ENCODE measurements at places on chromosomes 13 and 19.

- DNase-seq, result no peak
Observed at GRCh38 chr13:21960108-21960507, 289.2 kb downstream of the FGF9 start.

- no peak for DNase-seq
Observed at GRCh38 chr19:35341565-35342225, 6.0 kb upstream of the FFAR1 start.

GRCh38 chr13:77316430-77316829, 10.5 kb downstream of the MYCBP2 start:
- DNase-seq, result no peak

DNA sequence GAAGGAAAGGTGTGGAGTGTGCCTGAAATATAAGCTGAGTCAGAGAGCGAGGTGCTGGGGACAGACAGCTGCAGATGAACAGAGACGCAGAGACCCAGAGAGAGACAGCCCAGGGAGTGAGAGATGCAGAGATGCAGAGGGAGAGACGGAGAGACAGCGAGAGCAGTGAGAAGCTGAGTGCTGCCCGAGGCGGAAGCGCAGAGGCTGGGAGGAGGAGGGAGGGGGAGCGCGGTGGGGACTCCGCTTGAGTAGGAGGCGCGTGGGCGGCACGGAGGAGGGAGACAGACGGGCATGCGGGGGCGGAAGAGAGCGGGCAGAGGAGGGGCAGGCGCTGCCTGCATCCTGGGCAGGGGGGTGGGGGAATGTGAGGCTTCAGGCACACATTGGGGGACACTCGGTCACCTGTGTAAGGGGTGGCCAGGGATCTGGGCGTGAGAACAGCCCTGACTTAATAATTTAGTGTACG, 25.7 kb downstream of the SLC8A2 start:
- DNase-seq, result no peak

GRCh38 chr19:35041548-35042055, at the start of gene HPN:
Gene HPN (plus strand): TSS chr19:35041721. CDS start chr19:35042507, 786 bp downstream.
- DNase-seq, result no peak

DNA sequence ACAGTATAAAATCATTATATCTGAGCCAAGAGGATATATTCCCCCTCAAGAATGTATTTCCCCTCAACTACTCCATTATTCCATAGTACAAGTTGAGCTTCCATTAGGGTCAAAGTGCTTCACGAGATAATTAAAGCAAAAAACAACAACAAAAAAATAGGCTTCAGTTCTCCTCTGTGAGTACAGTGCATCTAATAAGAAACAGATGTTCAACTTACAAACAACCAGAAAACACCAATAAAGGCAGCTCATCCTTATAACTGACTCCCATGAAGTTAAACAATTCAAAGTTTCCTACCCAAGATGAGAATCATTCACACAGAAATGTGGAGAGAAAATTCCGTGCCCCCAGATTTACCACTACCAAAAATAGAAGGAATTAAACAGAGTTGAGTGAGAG, 854.4 kb downstream of the PCDH9 start:
- no peak for DNase-seq

- no peak for DNase-seq
Observed at GRCh38 chr13:29953542-29953941, 103.1 kb upstream of the UBL3 start.

- no peak for DNase-seq
Observed at GRCh38 chr19:12995596-12996405, 526 bp downstream of the NFIX start.

GRCh38 chr13:89052699-89053098, 1381.5 kb downstream of the SLITRK5 start:
- no peak for DNase-seq

GRCh38 chr19:3441089-3441985, 39.0 kb downstream of the SMIM24 start:
- no peak for DNase-seq

GRCh38 chr19:32336259-32337083, 8.9 kb upstream of the ZNF507 start:
- DNase-seq, result no peak

GRCh38 chr13:99258946-99259345, 767 bp upstream of the GPR18 start:
- DNase-seq, result no peak
